RPMI7951 (cell line): ENCODE measurements at places on chromosomes 3 and 15. TPM values are rescaled to one million over a fixed set of nuclear protein-coding genes. Genes with fewer than 3 reads are reported as not detected.

DNA sequence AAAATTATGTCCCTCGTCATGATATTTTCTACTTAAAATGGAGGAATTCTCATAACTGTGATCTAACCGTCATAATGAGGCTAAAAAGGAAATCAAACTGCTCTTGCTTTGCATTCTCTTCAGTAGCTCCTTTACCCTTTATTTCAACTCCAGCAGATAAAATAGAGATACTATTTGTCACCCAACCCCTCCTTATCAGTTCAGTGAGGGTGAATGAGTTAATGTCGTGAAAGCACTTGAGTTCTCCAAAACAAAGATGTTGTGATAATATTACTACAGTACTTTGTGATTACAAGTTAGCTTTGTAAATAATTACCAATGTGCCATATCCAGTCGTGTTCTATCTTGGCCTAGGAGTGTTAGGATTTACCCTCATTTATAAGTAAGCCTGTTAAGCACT lies 63.4 kb upstream of the ANKRD28 start:
- DNase-seq: no peak

DNA sequence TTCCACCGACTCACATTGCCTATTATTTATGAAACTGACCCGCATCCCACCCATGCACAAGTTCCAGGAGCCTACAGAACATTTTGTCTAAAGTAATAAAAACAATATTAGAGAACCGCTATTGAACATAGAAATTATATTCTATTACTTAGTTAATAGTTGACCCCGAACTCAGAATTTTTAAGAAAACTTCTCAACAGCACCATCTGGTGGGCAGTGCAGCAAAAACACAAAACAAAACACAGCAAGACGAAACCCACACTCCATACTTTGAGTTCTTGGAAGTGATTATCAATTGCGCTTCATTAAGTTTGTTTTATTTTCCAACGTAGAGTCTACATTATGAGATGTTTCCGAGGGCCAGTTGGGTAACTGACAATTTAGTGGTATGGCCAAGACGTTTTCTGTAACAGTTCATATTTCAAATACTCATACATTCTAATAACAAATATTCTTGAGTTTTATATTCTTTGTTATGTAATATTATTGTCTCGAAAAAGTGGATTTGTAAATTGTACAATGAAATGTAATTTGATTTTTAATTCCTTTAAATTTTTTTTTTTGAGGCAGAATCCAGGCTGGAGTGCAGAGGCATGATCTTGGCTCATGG lies 24.0 kb upstream of the C3orf70 start:
- DNase-seq: peak; percentile 44

DNA sequence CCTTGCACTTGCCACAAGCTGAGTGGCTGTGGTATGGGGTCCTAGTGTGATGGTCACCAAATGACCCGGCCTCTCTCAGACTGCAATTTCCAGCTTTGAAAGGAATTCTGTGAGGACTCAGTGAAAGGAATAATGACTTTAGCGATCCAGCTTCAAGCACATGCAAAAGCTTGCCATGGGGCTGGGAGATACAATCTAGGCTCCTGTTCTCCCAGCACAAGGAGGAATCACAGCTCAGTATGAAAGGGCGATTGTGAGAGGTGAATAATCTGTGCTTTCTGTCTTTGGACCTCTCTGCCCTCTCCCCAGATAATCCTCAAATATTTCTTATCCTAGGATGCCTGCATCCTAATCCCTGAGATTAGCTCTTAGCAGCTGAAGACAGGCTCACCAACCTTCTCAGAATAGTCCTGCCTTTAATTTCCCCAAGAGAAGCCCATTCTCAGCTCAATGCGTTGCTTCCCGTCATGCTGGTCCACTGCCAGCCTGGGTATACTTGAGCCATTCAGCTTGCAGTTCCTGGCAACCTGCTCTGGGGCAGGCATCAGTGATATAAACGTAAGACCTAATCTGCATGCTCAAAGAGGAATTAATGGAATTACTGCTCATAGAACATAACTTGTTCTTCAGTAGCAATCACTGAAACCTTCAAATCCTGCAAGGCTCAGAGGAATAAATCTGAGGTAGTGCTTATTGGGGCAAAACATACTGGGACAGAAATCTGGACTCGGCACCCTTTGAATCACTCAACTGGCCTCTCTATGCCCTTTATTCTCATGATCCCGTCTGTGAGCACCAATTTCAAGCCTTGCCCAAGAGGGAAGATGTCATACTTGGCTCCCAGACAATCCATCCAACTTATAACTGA lies 15.1 kb downstream of the TLNRD1 start:
- DNase-seq: peak; percentile 27

GRCh38 chr3:133620066-133620784 lies 41.5 kb downstream of the TOPBP1 start:
- DNase-seq: no peak

GRCh38 chr3:25663869-25664811 lies 567 bp downstream of the TOP2B start:
- peak; percentile 68 for DNase-seq

DNA sequence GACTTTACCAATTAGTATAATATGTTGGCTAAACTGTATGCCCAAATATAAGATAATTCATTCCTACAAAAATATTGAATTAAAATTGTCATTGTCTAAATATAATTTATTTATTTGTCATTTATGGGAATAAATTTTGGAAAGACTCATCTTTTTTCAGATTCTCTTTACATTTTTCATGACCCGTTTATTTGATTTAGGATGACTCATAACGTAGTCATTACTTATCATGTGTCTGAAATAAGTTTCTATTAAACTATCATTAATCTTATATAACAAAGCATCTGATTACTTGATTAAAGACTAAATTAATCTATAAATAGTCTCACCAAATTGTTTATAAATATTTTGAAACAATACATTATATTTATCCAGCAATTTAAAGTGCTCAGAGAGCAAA lies 516.6 kb downstream of the CADM2 start:
- DNase-seq: no peak

GRCh38 chr3:177622982-177623617 lies 425.8 kb upstream of the TBL1XR1 start:
- no peak for DNase-seq

DNA sequence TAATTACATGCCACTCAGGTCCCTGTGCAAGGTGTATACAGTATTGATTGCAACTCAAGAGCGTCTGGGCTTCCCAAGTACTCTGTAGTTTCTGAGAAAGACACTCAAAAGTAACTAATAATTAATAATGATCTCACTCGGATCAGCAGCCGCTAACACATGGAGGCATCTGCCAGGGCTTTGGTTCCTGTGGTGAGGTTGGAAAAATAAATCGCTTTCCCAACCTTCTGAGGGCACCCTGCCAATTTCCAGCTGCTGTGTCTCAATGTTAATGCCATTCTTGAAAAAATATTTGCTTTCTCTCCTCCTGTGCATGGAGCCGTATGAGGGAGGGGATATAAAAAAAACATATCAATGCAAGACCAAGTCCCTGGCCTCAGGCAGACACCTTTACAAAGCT lies 116.5 kb upstream of the SLC2A2 start:
- no peak for DNase-seq

- no peak for DNase-seq
Observed at GRCh38 chr3:139588450-139588849, 48.9 kb upstream of the RBP1 start.

- DNase-seq: no peak
Observed at GRCh38 chr15:81569286-81570080, 195.5 kb upstream of the TMC3 start.

- DNase-seq: peak; percentile 62
Observed at GRCh38 chr3:178646186-178646862, 110.1 kb downstream of the KCNMB2 start.

DNA sequence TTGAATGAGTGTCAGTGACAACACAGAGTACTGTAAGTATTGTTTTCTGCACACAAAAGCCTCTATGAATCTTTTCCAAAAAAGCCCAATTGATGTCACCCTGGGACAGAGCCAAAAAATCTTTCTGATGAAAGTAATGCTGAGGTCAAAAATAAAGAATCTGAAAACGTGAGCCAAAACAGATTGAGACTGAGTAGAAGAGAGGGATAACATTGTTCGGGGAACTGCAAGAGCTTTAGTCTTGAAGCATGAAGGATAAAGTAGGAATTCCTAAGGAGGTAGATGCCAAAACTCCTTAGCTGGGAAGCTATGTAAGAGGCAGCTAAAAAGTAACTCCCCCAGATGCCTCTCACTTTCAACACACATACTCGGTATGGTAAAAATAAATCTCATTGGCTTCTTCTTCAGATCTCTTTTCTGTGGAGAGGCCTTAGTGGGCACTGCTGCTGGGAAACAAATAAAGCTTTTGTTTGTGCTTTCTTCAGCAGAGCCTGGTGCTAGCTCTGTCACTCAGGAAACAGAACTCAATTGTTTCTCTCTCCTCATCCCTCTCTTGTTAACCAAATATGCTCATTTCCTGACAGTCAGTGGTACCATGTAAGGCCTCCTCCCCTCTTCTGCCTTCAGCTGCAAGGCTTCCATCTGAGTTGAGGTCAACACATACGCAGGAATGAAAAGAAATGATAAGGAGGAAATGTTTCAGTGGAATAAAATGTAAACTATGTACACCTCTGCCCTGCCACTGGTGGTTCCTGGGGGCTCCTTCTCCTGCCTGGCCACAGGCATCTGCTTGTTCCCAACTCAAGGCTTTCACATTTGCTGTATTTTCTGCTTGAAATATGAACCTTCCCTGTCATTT lies 58.1 kb downstream of the CD200 start:
- DNase-seq: peak; percentile 94

DNA sequence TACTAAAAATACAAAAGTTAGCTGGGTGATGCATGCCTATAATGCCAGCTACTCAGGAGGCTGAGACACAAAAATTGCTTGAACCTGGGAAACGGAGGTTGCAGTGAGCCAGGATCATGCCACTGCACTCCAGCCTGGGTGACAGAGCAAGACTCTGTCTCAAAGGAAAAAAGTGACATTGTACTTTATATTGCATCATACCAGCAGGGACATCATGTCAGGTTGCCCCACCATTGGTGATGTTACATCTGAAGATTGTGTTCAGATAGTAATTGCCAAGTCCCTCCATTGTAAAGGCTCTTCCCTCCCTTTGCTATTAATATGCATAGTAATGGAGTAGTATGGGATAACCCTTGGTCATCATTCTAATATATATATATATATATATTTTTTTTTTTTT lies 44.8 kb downstream of the FOXL2 start:
- no peak for DNase-seq

DNA sequence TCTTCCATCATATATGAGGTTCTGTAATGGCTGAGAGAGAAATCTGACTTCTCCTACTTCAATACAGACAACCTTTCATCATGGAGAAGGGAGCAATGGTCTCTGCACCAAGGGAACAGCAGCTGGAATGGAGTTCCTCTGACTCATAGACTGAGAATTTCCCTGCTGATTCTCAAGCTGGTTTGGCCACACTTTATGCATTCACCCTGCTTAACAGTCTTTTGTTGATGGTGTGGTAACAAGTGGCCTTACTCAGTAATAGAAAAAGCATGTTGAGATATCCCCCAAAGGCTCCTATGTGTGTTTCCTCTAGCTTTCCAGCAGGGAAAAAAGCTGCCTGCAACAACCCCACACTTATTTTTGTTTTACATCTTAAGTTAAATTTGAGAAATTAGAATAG lies 138.1 kb downstream of the GREM1 start:
- peak; percentile 99 for DNase-seq

- no peak for DNase-seq
Observed at GRCh38 chr15:66719471-66719870, 17.4 kb downstream of the SMAD6 start.

DNA sequence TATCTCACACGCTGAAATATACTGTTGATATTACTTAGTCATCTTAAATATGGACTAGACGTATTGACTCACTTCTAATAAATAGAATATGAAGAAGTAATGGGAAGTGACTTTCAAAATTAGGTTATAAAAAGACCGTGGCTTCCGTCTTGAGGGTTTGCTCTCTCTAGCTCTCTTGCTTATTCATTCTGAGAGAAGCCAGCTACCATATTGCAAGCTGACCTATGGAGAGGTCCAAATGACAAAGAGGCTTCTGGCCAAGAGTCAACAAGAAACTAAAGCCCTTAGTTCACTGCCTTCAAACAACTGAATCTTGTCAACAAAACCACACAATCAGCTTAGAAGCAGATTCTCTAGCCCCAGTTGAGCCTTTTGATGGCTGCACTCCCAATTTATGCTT lies 46.1 kb downstream of the SLC9C1 start:
- no peak for DNase-seq

DNA sequence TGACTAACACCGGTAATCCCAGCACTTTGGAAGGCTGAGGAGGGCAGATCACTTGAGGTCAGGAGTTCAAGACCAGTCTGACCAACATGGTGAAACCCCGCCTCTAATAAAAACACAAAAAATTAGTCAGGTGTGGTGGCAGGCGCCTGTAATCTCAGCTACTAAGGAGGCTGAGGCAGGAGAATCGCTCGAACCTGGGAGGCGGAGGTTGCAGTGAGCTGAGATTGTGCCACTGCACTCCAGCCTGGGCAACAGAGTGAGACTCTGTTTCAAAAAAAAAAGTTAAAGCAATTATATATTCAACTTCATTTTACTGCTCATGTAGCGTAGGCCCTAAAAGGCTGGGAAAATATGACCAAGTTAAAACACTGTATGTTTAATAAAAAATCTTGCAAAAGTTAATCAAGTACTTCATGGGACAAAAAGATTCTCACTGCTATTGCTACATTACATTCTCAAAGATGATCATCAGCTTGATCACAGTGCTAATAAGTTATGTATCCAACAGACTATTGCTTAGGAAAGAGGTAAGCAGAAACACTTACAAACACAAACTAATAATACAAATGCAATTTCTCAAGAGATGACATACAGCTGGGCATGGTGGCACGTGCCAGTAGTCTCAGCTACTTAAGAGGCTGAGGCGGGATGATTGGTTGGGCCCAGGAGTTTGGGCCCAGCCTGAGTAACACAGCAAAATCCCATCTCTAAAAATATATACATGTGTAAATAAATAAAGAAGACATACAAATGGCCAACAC lies 2.7 kb downstream of the COPS2 start:
- DNase-seq: no peak

DNA sequence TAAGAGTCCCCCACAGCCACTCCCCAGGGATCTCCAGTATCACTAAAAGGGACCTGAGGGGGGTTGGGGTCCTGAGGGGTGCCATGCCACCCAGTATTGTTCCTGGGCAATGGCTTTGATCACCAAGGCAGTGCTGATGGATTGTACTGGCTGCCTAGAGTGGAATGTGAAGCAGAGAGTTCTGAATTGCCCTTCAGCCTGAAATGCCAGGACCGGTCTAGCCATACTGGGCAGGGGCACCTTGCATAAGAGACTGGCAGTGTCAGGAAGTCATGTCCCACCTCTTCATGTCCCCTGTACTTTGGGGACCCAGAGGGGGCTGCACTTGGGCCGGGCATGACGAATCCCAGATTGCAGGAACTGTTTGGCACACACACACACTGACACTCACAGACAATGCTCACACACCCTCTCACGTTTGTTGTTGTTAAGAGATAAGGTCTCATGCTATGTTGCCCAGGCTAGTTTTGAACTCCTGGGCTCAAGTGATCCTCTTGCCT lies 4.5 kb upstream of the TKT start:
- no peak for DNase-seq

The CD96 gene
- total RNA-seq: 2.2 and 4.2 TPM in 2 replicates

The IFT57 gene
- total RNA-seq: 64.8 and 68.0 TPM in 2 replicates

The ELL3 gene
- total RNA-seq: 1.2 and 4.3 TPM in 2 replicates

The C2CD4B gene
- total RNA-seq: not detected in 2 replicates

The PARP16 gene
- total RNA-seq: 7.7 and 8.2 TPM in 2 replicates

The NGRN gene
- 80.3 and 83.4 TPM in 2 replicates for total RNA-seq

The SUSD5 gene
- total RNA-seq: 4.6 and 7.5 TPM in 2 replicates
